CD8-positive, alpha-beta memory T cell (primary cell): ENCODE measurements at places on chromosomes 3 and 15. TPM values are rescaled to one million over a fixed set of nuclear protein-coding genes. Genes with fewer than 3 reads are reported as not detected.

ZFAND6 gene
- 27.5 TPM for total RNA-seq

RBSN gene
- total RNA-seq = 12.5 TPM

MESD gene
- total RNA-seq = 30.5 TPM

SOX14 gene
- total RNA-seq = not detected

RFC4 gene
- 110 TPM for total RNA-seq

VWA5B2 gene
- 0.11 TPM for total RNA-seq

EXD1 gene
- total RNA-seq = not detected
